Muscle of back (tissue), 13 donors: ENCODE measurements at places on chromosomes 6 and 20.

GRCh38 chr6:13873288-13874190 is 51.2 kb upstream of the RNF182 start:
- DNase-seq, result peak; percentile 73

DNA sequence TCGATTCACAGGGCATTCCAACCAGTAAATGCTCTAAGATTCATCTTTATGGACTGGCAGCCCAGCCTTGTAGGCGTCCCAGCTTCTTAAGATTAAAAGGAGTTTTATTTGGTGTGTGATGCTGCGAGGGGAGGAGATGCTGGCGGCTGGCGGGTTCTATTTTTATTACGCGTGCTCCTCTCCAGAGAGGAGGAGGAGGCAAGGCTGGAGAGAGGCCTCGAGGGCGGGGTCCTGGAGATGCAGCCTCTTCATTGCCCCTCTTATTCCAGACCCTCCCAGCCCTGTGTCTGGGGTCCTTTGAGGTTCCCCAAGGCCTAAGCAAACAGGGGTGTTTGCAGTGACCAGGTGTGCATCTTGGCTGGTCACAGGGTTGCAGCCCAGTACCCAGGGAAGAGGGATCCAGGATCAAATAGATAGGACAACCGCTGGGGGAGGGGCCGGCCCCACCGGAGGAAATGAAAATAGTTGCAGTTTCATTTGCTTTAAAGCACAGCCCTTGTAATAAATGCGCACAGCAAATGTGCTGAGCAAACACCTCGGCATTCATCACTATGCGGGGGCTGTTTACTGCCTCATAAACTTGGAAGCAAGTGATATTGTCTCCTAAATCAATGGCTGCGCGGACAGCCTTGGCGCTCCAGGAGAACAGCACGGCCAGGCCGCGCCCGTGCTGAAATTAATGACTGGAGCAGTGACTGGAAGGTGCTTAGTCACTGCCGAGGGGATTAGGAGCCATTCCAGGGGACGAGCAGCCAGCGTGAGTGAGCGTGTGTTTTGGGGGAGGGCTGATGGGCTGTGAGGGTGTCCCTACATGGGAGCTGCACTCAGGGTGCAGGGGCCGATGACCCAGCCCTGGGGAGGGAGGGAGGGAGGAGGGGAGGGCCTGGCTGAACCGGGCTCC is 83.0 kb downstream of the TMEM242 start:
- peak; percentile 59 for DNase-seq

- no peak for DNase-seq
Observed at GRCh38 chr6:132686531-132686930, 27.3 kb downstream of the VNN1 start.

DNA sequence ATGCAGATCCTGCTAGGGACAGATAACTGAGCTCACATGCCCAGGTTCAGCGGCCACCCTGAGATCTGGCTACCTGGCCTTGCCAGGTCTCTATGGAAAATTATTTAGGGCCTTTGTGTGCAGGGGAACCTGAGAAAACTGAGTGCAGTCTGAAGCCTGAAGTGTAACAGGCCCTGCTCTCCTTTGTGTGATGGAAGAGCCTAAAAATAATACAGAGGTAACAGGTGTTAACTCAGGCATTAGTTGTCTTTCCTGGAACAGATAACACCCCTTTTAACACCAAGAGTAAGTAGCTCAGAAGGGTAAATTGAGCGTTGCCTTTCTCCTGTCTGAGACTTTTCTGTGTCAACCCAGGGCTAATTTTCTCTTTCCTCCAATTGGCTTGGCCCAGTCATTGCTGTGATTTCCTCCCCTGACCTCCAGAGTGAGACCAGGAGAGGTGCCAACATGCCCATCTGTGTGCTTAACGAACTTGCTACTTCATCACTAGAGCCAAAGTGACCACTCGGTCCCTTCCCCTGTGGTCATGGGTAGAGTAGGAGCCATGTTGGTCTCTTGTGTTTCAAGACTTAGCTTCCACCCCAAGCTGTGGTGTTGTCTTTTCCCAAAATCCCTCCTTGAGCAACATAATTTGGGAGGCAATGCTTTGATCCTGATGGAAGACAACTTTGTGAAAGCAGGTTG is 304.4 kb upstream of the JAG1 start:
- no peak for DNase-seq

GRCh38 chr6:41871691-41872090 is 23.5 kb downstream of the USP49 start:
- no peak for DNase-seq

GRCh38 chr6:119511024-119511423 is 161.5 kb upstream of the MAN1A1 start:
- DNase-seq, result no peak

DNA sequence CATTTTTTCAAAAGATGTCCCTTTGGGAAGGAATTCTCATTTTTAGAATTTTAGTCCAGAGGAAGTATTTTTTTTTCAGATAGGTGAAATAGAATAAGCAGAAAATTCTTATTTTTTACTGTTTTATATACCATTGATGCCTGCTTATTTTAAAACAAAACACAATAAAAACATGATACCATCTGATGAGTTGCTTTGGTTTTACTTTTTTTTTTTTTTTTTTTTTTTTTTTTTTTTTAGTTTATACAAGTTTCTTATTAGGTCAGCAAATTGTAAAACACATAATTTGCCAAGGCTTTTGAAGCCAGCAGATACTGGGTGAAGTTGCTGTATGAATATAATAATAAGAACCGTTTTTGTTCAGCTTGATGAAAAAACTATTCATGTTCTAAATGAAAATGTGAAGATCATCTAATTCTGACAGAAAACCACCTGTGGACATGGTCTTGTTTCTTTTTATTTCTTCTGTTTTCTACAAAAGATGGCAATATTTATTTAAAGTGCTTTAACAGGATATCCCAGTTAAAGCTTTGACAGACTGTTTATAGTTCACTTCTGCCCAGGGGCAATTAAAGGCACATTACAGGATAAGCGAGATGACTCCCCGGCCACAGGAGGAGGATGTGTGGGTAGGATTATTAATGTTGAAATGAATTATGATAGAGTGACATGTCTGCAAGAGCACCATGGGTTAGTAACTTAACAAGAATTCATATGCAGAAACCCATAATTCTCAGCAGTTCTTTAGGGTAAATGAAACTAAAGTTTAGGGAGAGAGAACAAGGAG is 31.1 kb downstream of the MYB start:
- no peak for DNase-seq

GRCh38 chr20:21432911-21433310 is 35.6 kb upstream of the NKX2-4 start:
- no peak for DNase-seq

- peak; percentile 51 for DNase-seq
Observed at GRCh38 chr20:19934792-19935491, 82.2 kb upstream of the NAA20 start.

- DNase-seq, result peak; percentile 23
Observed at GRCh38 chr20:38343311-38344106, 2.8 kb upstream of the LBP start.

- DNase-seq, result no peak
Observed at GRCh38 chr20:44319839-44320422, 8.9 kb upstream of the FITM2 start.

GRCh38 chr20:54980103-54980960 is 504.9 kb downstream of the DOK5 start:
- DNase-seq, result no peak

- DNase-seq, result no peak
Observed at GRCh38 chr6:20664250-20664649, 130.0 kb downstream of the CDKAL1 start.

GRCh38 chr6:40349123-40349900 is 237.9 kb downstream of the LRFN2 start:
- peak; percentile 28 for DNase-seq

- no peak for DNase-seq
Observed at GRCh38 chr6:84739866-84740208, 24.6 kb downstream of the TBX18 start.

GRCh38 chr6:80182308-80182707 is 75.8 kb downstream of the BCKDHB start:
- peak; percentile 37 for DNase-seq

GRCh38 chr6:49552596-49552995 is 2.1 kb downstream of the C6orf141 start:
- DNase-seq, result no peak

DNA sequence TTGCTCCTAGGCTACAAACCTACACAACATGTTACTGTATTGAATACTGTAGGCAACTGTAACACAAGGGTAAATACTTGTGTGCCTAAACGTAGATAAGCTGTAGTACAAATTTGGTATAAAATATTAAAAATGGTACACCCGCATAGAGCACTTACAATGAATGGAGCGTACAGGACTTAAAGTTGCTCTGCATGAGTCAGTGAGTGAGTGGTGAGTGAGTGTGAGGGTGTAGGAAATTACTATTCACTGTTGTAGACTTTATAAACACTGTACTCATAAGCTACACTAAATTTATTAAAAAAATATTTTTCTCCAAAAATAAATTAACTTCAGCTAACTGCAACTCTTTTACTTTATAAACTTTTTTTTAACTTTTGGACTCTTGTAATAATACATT is 391.6 kb downstream of the ADGRB3 start:
- DNase-seq, result no peak

DNA sequence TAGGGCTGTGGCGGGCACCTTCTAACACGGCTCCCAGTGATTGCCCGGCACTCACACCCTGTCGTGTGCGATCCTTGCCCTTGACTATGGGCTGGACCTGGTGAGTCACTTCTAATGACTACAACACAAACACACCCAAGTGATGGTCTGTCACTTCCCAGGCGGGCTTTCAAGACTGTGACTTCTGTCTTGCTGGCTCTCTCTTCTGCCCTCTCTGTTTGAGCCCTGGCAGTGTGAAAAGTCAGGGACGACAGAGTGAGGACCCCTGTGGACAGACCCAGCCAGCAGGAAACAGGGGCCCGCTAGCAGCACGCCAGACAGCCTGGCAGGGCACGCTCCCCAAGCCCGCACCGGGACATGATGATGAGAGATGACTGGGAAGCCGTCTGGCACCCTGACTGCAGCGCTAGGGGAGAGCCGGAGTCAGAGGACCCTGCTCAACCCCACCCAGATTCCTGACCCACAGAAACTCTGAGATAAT is 43.0 kb downstream of the KIF16B start:
- DNase-seq, result no peak

- peak; percentile 87 for DNase-seq
Observed at GRCh38 chr6:63804381-63804956, 168.9 kb downstream of the PHF3 start.

- peak; percentile 61 for DNase-seq
Observed at GRCh38 chr6:159450815-159451465, 242.1 kb downstream of the SOD2 start.

DNA sequence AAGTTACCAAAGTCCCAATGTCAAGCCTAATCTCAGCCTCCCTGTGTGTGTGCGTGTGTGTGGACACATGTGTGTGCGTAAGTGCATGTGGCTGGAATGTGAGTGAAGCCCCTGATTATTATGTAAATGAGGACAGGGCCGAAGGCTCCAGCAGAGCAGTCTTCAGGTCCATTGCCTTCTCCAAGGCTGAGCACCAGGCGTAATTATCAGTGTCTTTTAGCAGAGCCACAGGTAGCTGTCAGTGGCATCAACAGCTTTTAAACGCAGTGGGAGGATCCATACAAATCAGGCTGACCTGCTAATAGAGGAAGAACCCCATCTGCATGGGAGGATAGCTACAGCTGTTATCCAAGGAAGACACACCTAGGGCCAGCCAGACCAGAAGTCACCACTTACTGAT is 324.3 kb upstream of the MOCS1 start:
- DNase-seq, result no peak

- DNase-seq, result no peak
Observed at GRCh38 chr6:24489470-24489869, at the start of gene GPLD1. Gene GPLD1, minus strand, starts transcription at chr6:24489578. Its CDS starts 67 bp downstream, at chr6:24489511.

GRCh38 chr20:12733811-12734210 is 275.0 kb upstream of the SPTLC3 start:
- no peak for DNase-seq

DNA sequence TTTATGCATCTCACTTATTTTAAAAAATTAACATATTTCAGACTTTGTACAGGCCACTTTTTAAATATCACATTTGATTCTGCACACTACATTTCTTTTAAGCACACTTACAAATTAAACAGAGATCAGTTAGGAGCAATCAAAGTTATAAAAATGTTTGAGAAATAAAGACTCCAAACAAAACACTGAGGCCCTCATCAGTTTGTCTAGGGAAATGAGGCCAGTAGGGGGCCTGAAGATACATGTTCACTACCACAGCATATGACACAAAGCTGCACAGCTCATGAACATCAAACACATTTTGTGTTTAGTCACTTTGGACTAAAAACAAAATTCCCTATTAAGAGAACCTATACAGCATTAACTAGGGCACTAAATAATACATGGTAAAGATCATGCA is 180.5 kb downstream of the PDE7B start:
- no peak for DNase-seq

DNA sequence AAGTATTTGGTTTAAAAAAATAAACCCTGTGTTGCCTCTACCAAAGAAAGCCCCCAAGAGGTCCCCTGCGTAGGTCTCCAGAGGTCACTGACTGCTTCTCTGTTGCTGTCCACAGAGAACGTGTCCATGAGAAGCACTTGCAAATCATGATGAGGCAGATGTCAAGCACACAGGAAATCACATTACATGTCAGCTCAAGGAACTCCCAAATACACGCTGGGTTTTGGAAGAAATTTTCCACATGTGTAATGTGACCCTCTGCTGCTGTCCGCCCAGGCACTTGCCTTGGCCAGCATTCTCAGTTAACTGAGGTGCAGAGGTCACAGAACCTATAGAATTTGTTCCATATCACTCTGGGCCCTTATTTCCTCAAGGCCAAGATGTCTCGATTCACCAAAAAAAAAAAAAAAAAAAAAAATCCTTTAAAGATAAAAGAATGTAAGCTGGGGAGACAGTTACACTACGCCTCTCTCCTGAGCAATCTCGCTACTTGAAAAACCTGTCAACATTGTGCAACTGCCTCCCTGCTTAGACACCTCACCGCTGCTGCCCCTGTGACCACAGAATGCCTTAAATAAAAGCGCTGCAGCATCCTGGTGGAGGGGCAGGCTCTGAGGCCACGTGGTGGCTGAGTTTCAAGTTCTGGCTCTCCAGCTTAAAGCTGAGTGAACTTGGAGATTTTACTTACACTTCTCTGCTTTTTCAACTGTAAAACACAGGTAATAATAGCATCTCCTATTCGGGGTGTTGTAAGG is 42.3 kb downstream of the SLC22A23 start:
- peak; percentile 42 for DNase-seq

DNA sequence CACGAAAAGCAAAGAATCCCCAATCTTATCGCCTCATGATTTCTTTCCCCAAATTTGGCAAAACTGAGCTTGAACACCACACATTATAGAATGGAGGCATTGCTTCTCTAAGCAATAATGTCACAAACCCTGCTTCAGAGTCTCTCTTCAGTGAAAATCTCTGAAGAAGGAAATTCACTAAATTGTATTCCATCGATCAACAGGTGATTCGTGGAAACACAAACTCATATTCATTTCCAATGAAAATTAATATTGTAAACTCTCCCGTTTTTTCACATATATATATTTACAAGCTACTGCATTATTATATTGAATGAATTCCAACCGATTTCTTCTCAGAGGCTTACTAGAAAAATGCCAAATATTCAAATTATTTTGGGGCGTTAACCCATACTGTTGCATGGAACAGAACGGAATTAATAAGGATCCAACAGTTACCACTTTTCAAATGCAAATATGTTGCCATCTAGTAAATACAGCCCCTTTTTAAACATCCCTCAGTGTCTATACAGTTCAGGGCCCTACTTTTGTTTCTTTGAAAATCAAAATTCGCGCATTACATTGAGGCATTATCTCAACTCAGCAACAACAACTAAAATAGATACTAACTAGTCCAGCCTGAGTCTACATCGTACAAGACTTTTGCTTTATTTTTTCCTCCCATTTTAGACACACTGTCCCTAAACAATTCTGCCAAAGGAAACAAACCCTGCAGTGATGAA is 1.3 kb downstream of the KIF13A start:
- DNase-seq, result no peak
